ELF-1 (cell line): ENCODE measurements at places on chromosomes 11 and 22.

DNA sequence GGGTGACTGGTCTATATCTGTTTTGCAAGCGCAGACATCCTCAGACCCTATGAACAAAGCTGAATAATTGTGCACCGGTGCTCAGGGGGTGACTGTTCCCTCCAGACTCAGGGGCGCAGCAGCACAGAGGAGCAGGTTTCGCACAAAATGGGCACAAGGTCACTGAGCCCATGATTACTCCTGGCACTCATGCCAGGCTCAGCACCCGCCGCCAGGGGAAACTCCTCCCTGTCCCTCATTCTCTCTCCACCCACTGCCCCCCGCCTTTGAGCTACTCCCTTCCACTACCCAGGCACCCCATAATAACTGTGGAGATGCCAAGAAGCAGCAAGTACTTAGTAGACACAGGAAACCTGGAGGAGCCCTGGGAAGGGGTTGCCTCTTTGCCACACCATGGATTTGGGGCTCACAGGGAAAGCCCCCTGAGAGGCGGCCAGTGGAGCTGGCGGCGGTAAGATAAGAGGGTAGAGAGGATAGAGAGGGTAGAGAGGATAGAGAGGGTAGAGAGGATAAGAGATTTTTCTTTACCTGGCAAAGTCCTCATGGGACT lies 198.8 kb downstream of the CTTN start:
- no peak for DNase-seq

DNA sequence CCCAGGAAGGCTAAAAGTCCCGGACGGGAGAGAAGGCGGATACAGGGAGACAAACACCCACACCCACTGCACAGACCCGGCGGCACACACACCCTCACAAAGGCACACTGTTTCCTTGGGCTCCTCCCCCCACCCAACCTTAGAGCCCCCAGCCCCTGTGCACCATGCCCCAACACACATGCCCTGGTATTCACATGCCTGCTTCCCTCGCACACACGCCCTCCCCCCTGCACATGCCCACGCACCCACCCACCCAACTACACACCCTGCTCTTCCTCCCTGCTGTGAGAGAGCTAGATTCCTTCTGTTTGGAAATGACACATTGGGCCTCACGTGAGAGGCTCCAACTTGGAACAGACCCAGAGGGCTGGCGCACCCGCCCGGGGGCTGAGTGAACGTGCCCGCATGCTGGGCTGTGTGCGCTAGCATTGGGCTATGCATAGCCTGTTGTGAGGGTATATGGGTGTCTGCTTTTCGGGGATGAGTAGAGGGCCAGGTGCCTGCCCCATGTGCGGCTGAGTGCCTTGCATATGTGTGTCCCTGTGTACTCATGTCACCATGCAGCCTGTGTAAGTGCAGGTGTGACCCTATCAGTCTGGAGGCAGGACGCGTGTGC lies 518 bp upstream of the CHRM1 start:
- peak; percentile 44 for DNase-seq

DNA sequence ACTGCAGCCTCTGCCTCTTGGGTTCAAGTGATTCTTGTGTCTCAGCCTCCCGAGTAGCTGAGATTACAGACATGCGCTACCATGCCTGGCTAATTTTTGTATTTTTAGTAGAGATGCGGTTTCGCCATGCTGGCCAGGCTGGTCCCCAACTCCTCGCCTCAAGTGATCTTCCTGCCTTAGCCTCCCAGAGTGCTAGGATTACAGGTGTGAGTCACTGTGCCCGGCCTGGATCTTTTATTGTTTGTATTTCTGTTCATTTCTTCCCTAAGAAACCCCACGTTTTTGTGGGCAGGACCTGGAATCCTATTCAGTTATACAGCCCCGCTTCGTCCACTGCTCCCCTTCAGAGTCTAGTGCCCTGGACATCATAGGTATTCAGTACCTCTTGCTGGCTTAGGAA lies 28.7 kb downstream of the ZBTB16 start:
- no peak for DNase-seq

DNA sequence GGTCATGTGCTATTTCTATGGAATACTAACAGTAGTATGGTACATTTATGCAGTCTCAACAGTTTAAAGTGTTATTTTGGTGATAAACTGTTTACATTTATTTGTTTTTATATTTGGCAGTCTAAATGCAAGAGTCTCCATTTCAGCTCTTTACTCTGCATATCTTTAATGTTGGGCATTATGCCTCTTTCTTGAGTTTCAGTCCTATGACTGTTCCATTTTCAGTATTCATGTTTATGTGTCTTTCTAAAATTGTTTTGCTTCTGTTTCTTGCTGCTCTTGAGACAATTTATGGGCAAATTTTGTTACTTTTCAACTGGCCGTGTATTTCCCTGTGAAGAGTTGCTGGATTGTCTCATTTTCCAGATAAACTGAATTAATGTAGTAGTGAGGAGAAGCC lies 6.6 kb upstream of the RAB30 start:
- no peak for DNase-seq

- DNase-seq, result no peak
Measured at GRCh38 chr22:42932857-42933484, 75.9 kb upstream of the ARFGAP3 start.

DNA sequence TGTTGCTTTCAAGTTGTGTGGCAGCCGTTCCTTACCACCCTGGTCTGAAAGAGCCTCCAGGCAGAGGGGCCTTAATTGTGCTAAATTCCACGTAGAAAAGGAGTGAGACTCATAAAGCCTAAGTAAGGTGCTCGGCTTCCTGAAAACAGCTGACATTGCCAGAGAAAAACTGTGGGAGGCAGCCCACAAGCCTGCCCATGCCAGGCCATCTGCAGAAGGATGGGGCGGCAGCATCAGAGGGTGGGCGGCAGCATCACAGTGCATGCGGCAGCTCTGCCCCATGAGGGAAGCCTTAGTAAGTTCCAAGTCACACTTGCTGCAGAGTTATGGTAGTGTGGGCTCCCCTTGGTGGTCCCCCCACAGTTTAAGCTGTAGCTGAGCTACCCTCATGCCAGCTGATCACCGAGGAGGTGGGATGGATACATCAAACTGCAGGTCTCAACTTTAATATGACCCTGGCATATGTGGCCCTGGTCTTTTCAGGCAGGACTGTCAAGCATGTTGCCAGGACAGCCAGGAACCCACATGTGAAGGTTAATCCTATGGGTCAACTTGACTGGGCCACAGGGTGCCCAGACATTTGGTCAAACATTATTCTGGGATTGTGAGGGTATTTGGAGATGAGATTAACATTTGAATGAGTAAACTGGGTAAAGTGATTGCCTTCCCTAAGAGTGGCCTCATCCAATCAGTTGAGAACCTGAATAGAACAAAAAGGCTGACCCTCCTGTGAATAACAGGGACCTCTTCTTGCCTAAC lies 3.1 kb upstream of the EIF3F start:
- no peak for DNase-seq

DNA sequence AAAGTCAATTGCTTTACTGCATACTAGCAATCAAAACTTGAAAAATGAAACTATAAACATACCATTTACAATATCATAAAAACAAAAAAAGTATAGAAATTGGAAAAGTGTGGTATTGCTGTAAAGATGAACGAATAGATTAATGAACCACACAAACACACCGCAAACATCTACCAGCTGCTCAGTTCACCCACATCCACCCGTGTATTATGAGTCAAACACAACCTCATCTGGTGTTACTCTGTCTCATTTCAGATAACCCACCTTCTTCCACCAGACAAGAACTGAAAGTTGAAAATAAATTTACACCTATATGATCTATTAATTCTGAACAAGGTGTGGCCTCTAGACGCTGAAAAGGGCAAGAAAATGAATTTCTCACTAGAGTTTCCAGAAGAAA lies 53.3 kb downstream of the BLID start:
- no peak for DNase-seq

GRCh38 chr11:8690374-8691342 lies 8.1 kb downstream of the RPL27A start:
- DNase-seq, result no peak

- DNase-seq, result peak; percentile 30
Measured at GRCh38 chr11:10375280-10375971, 70.6 kb downstream of the ADM start.

DNA sequence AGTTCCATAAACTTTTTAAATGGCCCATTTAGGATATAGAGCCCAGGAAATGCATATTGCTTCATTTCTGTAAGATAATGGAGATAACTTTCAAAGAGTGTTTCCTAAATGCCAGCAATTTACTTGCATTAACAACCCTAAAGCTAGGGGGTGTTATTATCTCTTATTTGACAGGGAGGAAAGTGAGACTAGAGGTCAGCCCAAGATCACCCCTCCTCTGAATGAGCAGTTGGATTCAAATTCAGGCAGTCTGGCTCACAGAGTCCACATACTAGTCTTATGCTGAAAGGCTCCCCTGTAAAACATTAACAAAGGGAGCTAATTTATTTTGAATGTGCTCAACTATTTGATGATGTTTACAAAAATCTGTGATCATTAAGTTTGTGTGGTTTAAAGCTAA lies 49.9 kb upstream of the TRIM77 start:
- no peak for DNase-seq

DNA sequence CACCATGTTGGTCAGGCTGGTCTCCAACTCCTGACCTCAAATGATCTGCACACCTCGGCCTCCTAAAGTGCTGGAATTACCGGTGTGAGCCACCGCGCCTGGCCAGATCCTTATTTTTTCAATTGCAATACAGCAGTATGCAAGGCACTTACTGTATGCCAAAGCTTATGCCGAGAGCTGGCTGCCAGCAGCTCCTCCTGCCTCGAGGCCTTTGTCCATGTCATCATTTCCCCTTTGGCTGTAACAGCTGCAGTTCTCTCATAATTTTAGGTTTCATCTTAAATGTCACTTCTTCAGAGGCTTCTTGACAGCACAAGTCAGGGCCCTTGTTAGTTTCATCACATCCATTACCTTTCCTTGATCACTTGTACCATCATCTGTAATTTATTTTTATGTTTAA lies 1.5 kb upstream of the SREBF2 start:
- peak; percentile 52 for DNase-seq

DNA sequence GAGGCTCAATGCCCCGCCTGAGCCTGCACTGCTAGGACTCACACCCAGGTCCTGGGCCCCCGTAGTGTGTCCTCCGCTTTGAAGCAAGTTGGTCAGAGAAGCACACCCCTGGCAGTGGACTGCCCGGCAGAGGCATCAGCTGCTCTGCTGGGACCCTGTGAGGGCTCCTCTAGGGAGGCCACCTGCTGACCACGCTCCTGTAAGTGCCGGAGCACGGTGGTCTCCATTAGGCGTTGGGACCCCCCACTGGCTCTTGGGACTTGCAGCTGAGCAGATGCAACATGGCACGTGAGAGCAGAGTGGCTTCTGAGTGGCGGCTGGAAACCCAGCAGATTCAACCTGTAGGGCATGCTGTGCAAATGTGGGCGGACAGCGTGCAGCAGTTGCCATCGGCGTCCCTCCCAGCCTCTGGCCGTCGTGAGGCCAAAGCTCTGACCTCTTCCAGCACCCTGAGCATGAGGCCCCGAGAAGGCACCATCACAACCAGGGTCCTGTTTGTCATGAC lies 16.9 kb downstream of the MRGPRG start:
- no peak for DNase-seq

DNA sequence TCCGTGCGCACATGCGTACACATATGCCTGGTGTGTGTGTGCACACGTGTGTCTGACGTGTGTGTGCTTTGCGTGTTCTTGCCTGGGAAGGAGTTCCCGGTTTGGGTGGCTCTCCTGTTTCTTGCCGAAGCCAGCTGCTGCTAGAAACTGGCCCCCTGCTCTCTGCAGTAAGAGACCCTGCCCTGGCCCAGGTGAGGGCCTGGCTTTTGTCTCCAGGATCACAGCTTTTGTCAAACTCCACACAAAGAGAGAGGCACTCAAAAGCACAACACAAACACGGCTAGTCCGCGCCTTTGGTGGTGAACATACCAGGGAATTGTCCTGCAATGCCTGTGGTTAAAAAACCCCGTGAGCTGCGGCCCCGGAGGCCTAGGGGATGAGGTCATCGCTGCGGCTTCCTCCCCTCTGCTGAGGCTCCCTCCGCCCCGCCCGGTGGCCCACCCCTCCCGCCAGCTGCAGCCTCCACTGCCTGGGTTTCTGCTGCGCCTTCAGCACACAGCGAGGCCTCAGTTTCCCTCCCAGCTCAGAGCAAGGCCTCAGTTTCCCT lies 88.9 kb downstream of the KCNQ1 start:
- peak; percentile 96 for DNase-seq

DNA sequence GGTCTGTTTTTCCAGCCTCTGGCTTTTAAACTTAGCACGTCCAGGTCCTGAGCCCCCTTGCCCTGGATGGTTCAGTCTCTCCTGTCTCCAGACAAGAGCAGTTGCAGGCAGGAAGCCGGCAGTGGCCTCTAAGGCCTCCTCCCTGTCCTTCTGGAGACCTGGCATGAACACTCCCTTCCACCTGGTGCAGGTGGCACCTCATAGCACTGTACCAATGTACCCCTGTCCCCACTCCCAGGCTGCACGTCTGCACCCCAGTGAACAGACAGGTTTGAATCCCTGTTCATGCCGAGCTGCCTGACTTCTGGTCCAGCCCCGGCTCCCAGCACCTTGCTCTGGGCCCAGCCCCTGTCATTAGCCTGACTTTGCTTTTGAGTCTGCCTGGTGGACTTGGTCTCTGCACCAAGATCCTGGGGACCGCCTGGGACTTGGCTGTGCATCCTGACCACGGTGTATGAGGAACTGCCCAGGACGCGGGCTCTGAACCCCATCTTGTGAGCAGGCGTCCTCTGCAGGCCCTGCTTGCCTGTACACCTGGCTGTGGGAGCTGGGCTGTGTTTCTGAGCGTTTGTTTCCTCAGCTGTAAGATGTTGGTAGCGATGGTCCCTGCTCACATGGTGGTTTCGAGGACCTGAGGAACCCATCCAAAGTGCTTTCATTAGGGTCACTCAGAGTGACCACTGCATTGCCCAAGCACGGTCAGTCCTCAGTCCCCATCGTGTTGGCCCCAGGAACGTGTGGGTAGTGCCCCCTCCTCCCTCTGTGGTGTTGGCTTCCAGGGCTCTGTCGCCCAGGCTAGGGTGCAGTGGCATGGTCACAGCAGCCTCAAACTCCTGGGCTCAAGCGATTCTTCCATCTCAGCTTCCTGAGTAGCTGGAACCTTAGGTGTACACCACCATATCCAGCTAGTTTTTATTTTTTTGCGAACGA lies 75.0 kb upstream of the SHANK2 start:
- DNase-seq, result no peak

DNA sequence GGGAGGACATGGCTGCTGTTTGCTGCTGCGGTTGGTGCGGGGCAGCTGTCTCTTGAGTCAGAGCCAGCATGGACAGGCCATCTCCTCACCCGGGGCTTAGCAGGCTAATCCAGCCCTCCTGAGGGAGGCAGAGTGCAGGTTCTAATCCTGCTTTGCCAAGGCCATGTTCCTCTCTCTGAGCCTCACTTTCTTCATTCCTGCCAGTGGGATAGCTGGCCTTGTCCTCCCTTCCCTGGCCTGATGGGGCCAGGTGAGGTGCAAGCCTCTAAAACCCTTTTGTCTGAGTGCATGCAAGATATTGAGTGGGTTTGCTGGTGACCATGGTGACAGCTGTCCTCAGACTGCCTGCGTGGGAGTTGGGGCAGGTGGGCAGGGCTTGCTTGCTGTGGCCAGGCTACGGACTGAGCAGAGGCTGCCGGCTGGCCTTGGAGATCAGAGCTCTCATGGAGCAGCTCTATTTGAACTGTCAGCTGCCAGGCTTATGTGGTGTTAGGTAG lies 3.6 kb downstream of the USP35 start:
- DNase-seq, result no peak

GRCh38 chr11:64140082-64140481 lies 25.8 kb downstream of the MACROD1 start:
- no peak for DNase-seq
